CD4-positive, alpha-beta T cell (primary cell): ENCODE measurements at places on chromosomes 3 and 15. TPM values are rescaled to one million over a fixed set of nuclear protein-coding genes. Genes with fewer than 3 reads are reported as not detected.

Gene COL6A6
- not detected for total RNA-seq

Gene U2SURP
- total RNA-seq = 179 TPM

Gene NR2E3
- total RNA-seq = not detected

Gene SLC15A2
- total RNA-seq = 0.69 TPM

Gene CHRNB4
- not detected for total RNA-seq

Gene SCN11A
- total RNA-seq = not detected

Gene CADM2
- total RNA-seq = 0.11 TPM

Gene PLSCR5
- total RNA-seq = not detected

Gene IQCH
- 1.3 TPM for total RNA-seq

Gene KIF15
- total RNA-seq = 0.08 TPM

Gene PRSS50
- total RNA-seq = not detected

Gene TGM4
- not detected for total RNA-seq

Gene GOLGA8T
- total RNA-seq = not detected

Gene GUCA1C
- not detected for total RNA-seq

Gene FRMD5
- not detected for total RNA-seq

Gene SPRED1
- 0.03 TPM for total RNA-seq

Gene LSAMP
- total RNA-seq = not detected

Gene ARF4
- total RNA-seq = 59.9 TPM

Gene PAQR5
- total RNA-seq = not detected

Gene ENTPD3
- not detected for total RNA-seq

Gene TWF2
- total RNA-seq = 17.4 TPM

Gene DPPA2
- total RNA-seq = not detected

Gene PLIN1
- total RNA-seq = 0.22 TPM

Gene ZNF106
- 30.9 TPM for total RNA-seq

Gene MYZAP
- 0.66 TPM for total RNA-seq

Gene MESP2
- total RNA-seq = not detected

Gene C3orf49
- total RNA-seq = not detected

Gene TRPM1
- total RNA-seq = not detected

Gene ATP13A5
- not detected for total RNA-seq

Gene SPATA12
- not detected for total RNA-seq

Gene ADAMTS9
- not detected for total RNA-seq
